HFFc6 (cell line): ENCODE measurements at places on chromosomes 16 and 17. TPM values are rescaled to one million over a fixed set of nuclear protein-coding genes. Genes with fewer than 3 reads are reported as not detected.

GRCh38 chr17:79761894-79762589, 15.9 kb upstream of the CBX2 start:
- DNase-seq = no peak

GRCh38 chr16:80899809-80900592, 95.6 kb upstream of the CDYL2 start:
- peak; percentile 55 for DNase-seq

GRCh38 chr17:64537488-64537887, 30.7 kb downstream of the CEP95 start:
- no peak for DNase-seq

GRCh38 chr17:51128076-51128475, 7.4 kb upstream of the SPAG9 start:
- peak; percentile 7 for DNase-seq

GRCh38 chr17:19009970-19010369, 5.4 kb upstream of the FAM83G start:
- DNase-seq = no peak

GRCh38 chr16:50925758-50926357, 184.0 kb downstream of the CYLD start:
- no peak for DNase-seq

- no peak for DNase-seq
Observed at GRCh38 chr16:78800523-78800922, 701.1 kb downstream of the WWOX start.

DNA sequence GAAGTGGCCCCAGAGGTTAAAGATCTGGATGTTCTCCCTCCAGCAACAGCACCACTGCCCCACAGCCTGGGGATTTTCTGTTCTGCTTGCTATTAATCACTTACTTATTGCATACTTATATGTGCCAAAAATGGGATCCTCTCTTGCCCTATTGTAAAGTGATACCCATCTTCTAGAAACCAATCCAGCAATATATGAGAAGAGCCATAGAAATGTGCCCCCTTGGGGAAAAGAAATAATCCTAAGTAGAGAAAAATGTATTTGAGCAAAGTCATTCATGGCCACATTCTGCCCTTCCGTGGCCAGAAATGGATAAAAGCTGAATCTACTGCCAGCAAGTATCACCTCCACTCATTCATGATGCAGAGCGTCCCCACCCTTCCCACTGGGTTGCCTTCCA, 20.9 kb downstream of the SOST start:
- DNase-seq = no peak

DNA sequence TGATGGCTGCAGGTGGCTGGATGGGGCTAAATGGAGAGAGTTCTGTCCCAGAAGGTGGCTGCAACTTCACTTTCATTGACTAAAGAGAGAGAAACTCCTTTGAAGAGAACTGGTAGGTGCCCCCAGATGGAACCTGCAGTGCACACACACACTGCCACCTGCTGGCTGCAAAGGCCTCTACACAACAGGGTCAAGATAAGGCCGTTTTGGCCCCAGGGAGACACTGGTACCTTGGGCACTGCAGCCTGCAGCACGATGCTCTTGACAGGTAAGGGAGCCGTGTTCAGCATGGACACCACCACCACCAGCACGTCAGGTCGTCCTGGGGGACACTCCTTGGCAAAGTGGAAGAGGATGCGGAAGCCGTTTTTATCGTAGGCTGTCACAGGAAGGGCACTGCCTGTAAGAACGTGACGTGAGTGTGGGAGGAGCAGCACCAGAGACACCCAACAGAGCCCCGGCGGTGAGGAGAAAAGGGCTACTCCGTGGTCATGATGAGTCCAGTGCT, 22.7 kb downstream of the GGA3 start:
- peak; percentile 55 for DNase-seq

DNA sequence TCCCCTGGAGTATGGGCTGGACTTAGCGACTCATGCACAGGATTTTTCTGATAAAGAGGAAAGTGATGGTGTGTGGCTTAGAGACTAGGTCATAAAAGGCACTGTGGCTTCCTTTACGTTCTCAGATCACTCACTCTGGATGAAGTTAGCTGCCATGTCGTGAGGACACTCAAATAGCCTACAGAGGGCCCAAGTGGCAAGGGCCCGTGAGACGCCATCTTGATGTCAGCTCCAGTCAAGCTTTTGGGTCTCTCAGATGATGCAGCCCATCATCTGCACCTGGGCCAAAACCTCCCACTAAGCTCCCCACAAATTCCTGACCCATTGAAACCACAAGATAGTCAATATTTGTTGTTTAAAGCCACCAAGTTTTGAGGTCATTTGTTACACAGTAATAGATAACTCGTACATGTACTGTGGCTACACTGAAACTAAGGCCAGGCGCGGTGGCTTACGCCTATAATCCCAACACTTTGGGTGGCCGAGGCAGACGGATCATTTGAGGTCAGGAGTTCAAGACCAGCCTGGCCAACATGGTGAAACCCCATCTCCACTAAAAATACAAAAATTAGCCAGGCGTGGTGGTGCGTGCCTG, 14.7 kb downstream of the ST6GALNAC2 start:
- no peak for DNase-seq

DNA sequence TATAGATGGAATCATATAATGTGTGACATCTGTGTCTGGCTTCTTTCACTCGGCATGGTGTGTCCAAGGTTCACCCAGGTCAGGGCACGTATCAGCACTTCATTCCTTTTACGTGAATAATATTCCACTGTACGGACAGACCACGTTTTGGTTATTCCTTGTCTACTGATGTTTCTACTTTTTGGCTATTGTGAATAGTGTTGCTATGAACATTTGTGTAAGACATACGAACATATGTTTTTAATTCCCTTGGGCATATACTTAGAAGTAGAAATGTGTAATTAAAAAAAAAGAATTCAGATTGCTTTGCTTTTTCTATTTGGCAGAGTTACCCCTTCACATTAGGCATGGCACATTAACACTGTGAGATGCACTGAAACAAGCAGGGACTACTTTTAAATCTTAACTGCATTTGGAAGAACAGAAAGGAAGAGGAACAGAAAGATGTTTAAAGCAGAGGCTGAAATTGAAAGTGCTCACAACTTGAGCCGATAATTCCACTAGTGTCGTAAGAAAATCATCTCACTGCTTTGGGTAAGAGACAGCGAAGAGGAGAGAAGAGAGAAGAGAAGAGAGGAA, 105.3 kb downstream of the VPS53 start:
- peak; percentile 74 for DNase-seq

DNA sequence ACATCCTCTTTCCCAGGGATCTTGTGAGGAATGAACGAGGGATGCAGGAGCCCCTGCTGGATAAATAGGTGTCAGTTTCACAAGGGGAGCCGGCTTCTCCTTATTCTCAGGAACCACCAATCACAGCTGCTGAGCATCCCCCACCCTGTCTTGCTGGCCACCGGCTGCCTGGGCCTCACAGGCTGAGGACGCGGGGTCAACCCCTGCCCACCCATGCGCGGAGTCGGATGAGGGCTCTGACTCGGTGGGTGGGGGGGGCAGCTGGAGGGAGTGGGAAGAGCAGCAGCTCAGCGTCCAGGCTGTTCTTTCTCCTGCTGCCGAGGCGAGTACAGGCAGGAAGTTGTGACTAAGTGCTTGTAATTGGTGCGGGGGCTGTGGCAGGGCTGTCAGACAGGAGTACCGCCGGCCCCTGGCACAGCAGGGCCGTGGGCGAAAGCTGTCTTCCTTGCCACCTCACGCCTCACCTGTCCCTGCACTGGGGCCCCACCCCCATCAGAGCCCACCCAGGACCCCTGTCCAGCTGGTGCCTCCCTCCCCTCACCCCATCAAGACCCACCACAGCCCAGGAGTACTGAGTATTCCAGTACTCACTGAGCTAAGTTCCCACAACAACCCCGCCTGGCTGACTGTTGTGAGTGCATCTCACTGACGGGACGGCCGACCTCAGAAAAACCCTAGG, 11.0 kb upstream of the DPEP1 start:
- peak; percentile 79 for DNase-seq

DNA sequence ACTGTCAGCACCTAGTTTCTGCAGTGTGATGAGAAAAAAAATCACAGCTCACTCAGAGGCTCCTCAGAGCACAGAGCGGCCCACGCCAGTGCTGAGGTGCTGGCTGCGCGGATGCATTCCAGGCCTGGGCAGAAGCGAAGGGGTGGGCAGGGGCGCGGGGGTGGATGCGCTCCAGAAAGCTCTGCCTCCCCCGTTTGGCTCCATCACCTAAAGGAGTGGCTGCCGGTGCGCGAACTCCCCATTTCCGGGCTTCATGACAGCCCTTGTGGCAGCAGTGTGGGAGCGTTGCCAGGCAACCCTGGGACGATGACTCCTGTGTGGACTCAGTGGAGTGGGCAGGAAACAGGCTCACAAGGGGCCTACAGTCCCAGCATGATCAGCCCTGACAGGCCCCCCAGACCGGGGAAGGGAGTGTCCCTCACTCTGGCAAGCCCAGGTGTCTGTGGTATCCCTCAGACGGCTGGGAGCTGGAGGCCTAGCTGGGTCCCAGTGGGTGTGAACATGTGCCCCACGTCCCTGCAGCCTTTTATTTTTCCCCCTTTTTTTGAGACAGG, 32.8 kb upstream of the NUDT16L1 start:
- DNase-seq = no peak

- no peak for DNase-seq
Observed at GRCh38 chr17:67080804-67081203, 36.5 kb downstream of the CACNG1 start.

GRCh38 chr17:58224315-58224714, 5.3 kb upstream of the MKS1 start:
- peak; percentile 73 for DNase-seq

- DNase-seq = no peak
Observed at GRCh38 chr17:77542011-77542410, 401.2 kb downstream of the SEC14L1 start.

DNA sequence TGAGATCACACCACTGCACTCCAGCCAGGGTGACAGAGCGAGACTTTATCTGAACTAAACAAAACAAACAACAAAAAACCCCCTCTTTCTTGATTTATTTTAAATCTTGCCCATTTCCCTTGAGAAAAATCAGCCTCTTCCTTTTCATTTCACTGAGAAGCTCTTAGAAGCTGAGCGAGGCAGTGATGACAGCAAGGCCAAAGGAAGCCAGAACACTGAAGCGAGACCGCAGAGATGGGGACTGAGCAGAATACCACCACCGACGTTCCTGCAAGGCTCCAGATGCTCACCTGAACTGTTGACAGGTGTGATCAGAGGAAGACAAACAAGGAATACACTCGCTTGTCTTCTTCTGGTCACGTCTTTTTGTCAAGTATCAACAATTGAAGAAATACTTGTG, 30.5 kb upstream of the IRF8 start:
- no peak for DNase-seq

DNA sequence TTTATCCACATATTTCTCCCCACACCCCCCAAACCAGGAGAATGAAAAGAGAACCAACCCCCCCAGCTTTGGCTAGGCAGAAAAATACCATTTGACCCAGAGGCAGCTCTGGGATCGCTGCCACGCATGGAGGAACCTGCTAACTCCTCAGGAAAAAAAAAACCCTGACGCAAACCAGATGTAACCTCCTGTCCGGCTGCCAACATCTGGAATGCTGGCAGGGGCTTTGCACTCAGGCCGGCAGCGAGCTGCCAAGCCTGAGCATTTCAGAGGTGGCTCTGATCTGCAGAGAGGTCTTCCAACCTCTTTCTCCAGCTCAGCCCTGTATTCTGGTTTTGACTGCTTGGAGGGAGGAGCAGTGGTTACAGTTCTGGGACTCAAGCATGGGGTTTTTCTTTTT, 8.2 kb downstream of the IGFBP4 start:
- DNase-seq = no peak

DNA sequence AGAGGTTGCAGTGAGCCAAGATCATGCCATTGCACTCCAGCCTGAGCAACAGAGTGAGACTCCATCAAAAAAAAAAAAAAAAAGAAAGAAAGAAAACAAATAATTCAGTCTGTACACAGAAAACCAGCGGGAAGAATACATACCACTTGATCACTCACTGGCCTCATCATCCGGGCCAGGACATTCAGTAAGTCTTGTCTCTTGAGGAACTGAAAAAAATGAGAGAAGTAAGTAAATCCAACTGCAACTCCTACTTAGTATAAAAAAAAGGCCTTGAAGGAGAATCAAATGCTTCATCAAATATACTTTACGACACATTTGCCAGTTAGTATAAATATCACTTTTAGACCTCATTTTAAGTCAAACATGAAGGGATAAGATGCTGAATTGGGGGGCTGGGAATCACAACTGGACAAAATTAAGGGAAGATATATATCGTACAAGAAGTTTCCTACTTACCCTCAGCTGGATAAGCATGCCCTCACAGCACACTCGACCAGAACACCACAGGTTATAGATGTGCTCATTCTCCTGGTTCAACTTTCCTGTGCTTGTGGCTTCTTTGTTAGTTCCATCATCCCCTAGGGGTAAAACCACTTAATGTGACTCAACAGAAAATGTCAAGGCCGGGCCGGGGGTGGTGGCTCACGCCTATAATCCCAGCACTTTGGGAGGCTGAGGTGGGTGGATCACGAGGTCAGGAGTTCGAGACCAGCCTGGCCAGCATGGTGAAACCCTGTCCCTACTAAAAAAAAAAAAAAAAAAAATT, 12.4 kb downstream of the CCDC47 start:
- DNase-seq = no peak

GRCh38 chr17:36645422-36645821, 44.0 kb downstream of the MRM1 start:
- no peak for DNase-seq

DNA sequence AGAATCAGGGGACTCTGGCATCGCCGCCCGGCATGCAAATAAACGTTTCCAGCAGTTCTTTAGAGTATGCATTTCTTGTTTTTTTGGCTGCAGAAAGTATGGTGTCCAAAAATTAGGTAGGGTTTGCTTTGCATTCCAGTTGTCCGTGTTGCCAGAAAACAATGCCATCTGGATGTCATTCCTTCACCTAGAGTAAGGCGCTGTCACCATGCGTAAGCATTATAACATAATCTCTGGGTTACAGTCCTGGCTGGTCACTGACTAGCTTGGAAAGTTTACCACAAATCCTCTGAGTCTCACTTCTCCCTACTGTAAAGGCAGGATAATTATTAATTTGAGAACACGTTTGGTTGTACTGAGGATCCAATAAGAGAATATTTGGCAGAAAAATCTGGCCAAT, 457.7 kb downstream of the XYLT1 start:
- DNase-seq = no peak

The ABI3 gene
- total RNA-seq = 0.11 to 0.15 TPM in 2 of 3 replicates, not detected in the other

The RHBDL1 gene
- 1.8 and 2.3 TPM in 2 replicates for total RNA-seq

The KRTAP17-1 gene
- total RNA-seq = not detected in 3 replicates

The QRICH2 gene
- 1.1 to 2.3 TPM (median 1.5 TPM) in 3 replicates for total RNA-seq

The KRTAP4-5 gene
- total RNA-seq = not detected in 3 replicates

The WNK4 gene
- 24.8 to 36.8 TPM (median 28.5 TPM) in 3 replicates for total RNA-seq
